ENCODE measurements at places on chromosomes 13 and 19. TPM values are rescaled to one million over a fixed set of nuclear protein-coding genes. Genes with fewer than 3 reads are reported as not detected.

GRCh38 chr13:97496511-97496910 is 62.5 kb downstream of the RAP2A start:
- DNase-seq, result no peak

The ZNF90 gene
- polyA plus RNA-seq, result 2.9 TPM

DNA sequence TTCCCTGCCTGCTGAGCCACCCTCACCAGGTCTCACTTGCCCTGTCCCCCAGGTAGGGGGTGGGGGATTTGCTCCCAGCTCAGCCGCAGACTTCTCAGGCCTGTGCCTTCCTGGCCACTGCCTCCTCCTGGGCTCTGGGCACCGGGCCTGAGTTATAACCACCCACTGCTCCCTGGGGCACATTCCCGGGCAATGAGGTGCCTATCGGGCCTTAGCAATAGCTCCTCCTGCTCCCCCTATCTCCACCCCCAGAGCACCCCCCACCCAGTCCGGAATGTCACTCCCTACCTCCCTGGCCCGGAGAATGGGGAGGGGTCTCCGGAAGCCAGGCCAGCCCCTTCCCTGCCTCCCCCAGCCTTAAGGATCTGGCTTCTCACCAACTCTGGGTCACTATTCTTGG is at the start of gene KLK5:
TSS of gene KLK5 (minus strand) at position 129 of the 400 bp plus-strand sequence. CDS start 381 bp downstream, outside the sequence.
- no peak for DNase-seq

DNA sequence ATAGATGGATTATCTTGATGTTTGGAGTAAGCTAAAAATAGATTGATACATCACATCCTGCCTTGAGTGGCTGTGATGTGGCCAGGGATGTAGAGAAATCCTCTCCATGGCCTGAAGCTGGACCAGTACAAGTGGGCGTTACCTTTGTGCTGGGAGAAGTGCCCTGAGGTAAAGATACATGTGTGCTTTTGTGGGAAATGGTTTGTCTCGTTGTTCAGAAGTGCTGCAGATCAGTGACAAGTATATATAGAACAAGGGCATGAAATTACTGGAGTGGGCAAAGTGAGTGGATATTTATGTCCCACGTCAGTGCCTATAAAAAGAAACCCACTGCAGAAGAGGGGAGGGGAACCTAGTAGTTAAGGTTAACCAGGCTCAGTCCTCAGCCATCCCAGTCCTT is 12.2 kb upstream of the ZNF304 start:
- DNase-seq, result no peak

- DNase-seq, result no peak
These were observed 109.0 kb downstream of the TNFRSF19 start for GRCh38 chr13:23679220-23679619.

DNA sequence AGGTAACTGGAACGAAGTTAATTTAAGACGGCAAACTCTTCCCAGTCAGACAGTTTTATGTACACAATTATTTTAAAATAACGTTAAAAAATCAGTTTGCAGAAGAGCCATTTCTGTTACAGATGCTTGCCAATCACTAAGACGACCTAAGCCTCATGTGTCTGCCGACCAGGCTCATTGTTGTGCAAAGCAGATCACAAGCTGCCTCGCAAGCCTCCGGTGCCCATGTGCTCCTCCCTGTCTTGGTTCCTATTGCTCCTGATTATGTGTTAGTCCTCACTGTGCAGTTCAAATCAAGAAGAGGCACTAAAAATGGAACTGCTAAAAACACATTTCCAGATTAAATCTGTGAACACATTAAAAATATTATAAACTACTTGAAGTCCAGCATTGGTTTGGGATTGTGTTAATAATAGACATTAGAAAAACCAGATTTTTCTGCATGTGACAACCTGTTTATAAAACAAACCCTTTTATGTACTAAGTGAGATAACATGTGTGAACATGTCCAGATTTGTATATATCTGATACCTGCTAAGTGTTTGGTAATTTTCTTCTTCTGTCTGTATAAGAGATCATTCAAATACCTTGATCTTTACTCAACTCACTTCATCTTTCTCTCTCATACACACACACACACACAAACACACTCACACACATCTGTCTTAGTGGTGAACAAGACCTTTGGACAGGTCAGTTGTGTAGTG is 81.9 kb upstream of the SLC15A1 start:
- DNase-seq, result no peak

The SGCG gene
- 22.6 TPM for polyA plus RNA-seq

The ZNF100 gene
- polyA plus RNA-seq, result 8.4 TPM

- no peak for DNase-seq
These were observed 18.1 kb downstream of the DDX39A start for GRCh38 chr19:14400951-14401431.

GRCh38 chr13:105466376-105466775 is 1069.1 kb downstream of the EFNB2 start:
- DNase-seq, result no peak

- no peak for DNase-seq
These were observed 176.9 kb downstream of the SHISA2 start for GRCh38 chr13:25874907-25875306.

GRCh38 chr13:73870970-73871935 is 263.0 kb downstream of the KLF12 start:
- DNase-seq, result no peak

GRCh38 chr13:93709506-93710244 is 483.1 kb downstream of the GPC6 start:
- DNase-seq, result peak; percentile 25

- DNase-seq, result no peak
These were observed 15.4 kb downstream of the ZNF317 start for GRCh38 chr19:9155591-9155990.

DNA sequence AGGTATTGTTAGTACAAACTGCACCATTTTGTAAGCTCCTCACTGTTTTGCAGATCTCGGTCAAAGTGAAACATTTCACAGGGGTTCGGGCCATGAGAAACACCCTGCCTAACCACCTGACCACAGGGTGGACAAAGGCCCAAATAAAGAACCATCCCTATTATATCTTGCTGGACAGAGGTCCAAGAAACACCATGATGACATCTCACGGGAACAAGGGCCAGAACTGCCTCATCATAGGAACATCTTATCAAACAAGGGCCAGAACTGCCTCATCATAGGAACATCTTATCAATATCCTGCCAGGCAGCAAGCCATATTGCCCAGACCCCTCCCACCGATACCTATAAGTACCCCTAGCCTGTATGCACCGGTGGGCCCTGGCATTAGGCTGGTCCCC is 99.7 kb downstream of the PCDH9 start:
- no peak for DNase-seq

The TMEM272 gene
- 0.10 TPM for polyA plus RNA-seq

The PSG3 gene
- polyA plus RNA-seq, result not detected

The GALP gene
- polyA plus RNA-seq, result not detected

The DKKL1 gene
- 1.1 TPM for polyA plus RNA-seq

- DNase-seq, result no peak
These were observed 2.9 kb upstream of the ARHGAP45 start for GRCh38 chr19:1063909-1064660.

DNA sequence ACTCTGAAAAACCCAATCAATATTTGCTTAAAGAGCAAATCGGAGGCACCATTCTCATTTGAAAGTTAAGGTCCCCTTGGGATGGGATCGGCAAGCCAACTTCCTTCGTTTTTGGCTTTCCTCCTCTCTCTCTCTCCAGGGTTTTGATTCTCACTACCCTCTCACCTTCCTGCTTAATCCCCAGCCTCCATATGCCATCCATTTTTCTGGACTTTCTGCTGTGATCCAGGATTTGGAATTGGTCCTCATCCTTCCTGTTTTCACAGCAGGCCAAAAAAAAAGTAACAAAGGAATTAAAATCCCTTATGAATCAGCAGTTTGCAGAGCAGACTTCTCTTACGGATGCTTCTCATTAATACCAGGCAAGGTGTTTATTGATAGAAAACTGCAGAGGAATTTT is 283.1 kb upstream of the TMTC4 start:
- DNase-seq, result no peak

- no peak for DNase-seq
These were observed 3.4 kb upstream of the RPS11 start for GRCh38 chr19:49492573-49493405.

The GSX1 gene
- polyA plus RNA-seq, result not detected

DNA sequence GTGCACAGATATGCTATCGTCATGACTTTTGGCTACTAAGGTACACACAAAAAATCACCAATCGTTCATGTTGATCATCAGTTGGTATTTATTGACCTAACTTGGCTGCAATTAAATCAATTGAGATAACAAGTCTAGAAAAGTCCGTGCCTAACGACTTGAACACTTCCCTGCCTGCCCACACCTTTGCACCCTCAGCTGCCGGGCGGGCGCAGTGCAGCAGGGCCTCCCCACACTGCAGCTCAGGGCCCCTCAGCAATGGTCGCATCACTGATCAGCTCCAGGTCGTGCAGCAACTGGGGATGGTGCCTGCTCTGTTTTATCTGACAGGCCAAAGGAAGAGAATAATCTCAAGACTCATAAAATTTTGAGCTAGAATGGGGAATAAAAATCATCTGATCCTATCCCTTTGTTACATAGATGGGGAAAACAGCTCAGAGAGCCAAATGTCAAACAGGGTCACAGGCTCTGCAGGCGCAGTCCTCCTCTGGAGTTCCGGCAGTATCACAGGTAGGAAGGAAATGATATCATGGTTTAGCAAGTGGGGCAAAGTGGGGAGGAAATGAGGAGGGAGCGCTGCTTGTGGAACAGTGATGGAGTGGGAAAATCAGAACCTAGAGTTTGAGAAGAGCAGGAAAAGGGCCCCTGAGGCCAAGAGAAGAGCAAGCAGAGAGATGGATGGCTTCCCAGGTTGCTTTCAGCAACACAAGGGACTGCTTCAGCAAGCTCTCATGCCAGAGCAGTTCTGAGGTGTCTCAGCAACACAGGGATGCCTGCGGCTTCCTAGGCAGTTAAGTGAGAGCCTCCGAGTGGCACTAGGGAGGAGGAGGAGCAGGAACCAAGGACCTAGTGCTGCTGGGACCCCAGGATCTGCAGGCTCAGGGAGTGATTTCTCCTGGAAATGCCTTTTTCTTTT is 57.5 kb downstream of the SLC7A1 start:
- no peak for DNase-seq

- no peak for DNase-seq
These were observed 1405.1 kb downstream of the PCDH9 start for GRCh38 chr13:65825039-65825438.

DNA sequence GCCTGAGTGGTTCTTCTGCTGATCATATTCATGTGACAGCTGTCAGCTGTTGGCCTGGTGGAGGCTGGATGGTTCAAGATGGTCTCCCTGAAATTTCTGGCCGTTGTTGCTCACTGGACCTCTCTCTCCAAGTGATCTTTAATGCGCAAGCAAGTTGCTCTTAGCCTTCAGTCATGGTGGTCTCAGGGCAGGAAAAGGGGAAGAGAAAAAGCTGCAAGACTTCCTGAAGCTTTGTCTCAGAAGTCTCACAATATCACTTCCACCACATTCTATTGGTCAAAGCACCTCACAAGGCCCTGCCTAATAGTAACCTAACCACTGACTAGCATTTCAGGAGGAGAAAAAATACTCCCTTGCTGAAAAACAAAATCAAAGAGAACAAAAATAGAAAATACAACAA is 1.6 kb upstream of the ZNF567 start:
- DNase-seq, result no peak

The FBXO17 gene
- polyA plus RNA-seq, result 22.6 TPM

DNA sequence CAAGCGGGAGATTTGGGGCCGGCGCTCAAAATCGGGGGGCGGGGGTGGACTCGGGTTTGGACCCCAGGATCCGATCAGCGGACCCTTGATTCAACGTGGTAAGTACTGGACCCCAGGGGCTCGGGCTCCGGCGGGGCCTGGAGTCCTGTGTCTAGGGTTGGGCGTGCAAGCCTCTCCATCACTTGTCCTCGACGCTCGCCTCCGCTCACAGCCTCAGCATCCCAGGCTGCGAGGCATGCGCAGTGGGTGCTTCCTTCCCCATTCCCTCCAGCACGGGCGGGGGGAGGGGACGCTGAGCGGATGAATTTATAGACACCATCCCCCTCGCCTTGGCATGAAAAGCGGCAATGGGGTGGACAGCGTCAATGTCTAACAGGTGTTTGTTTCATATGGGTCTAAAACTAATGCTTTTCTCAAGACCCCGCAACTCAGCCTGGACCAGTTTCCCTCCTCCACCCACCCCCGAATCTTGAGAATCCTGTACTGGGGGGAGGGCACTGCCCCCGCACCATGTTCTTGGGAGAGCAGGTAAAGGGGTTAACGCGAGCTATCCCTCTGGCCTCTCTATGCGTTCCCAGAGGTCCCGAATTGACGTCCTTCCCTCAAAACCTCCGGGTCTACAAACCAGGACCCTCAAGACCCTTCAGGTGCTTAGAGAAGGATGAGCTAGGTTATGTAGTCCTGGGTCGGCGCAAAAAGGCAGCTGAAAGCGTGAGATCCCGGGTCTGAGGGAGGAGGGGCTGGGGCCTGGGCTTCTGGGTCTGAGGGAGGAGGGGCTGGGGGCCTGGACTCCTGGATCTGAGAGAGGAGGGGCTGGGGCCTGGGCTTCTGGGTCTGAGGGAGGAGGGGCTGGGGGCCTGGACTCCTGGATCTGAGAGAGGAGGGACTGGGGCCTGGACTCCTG is 579 bp downstream of the CPT1C start:
- DNase-seq, result peak; percentile 77

- no peak for DNase-seq
These were observed 1.6 kb downstream of the TRIM28 start for GRCh38 chr19:58545286-58546018.

The GPR183 gene
- polyA plus RNA-seq, result 2.9 TPM

- DNase-seq, result no peak
These were observed 178.7 kb upstream of the PCDH9 start for GRCh38 chr13:67408798-67409197.

DNA sequence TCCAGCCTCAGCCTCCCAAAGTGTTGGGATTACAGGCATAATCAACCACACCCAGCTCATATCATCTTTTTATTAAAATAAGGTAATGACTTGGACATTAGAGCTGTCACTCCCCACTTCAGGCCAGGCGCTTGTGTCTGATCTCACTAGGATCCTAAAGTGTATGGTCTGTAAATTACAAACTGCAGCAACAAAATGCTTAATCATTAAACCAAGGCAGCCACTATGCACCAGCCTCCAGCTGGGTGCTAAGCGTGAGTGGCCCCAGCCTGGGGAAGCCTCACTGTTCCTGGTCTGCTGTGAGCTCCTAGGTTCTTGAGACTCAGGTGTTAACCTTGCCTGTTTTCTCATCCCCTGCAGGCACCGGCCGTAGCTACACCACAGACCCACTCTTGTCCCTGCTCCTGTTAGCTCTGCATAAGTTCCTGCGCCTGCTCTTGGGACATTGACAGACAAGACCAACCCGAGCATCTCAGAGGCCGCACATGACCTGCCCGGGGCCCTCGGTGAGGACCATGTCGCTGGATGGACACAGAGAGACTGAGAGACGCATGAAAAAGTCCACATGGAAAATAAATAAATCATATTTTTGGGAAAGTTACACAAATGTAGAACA is 37.8 kb downstream of the VSTM2B start:
- no peak for DNase-seq

The CYP2A7 gene
- polyA plus RNA-seq, result not detected

The ZNF578 gene
- polyA plus RNA-seq, result 2.3 TPM

The CGB5 gene
- 0.92 TPM for polyA plus RNA-seq

- DNase-seq, result no peak
These were observed 16.4 kb downstream of the FBN3 start for GRCh38 chr19:8132858-8133458.

- DNase-seq, result no peak
These were observed 21.7 kb downstream of the RFX2 start for GRCh38 chr19:6088602-6089049.

- no peak for DNase-seq
These were observed 612.0 kb downstream of the DCT start for GRCh38 chr13:93867481-93867880.

Data from muscle of arm (tissue), 14 donors.